ENCODE measurements at places on chromosomes 11 and 22.

DNA sequence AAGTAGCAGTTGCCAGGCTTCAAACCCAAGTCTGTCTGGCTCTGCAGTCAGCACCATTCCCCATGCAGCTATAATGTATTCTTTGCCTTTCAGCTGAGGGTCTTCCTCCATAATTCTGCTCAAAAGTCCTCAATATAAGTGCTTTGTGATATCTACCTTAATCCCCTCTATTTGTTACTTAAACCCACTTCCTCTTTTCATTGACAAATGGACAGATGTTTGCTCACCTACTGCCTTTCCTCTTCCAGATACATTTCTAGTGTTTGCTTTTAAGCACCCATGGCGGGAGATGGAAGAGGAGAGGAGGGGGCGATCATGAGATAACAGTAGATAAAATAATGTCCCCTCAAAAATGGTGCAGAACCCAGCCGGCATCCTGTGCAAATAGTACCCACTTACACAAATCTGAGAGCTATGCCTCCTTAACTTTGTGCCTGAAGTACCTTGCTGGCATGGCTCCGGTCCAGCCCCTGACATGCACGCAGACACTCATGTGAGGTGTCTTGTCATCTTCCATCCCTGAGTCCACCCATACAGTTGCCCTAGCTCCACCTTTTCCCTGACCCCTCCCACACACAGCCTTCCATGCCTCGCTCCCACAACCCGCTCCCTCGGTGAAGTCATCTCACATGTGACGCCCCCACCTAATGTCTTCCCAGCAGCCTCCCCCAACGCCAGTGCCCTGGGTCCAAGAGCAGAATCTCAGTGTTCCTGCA lies 109.6 kb downstream of the TRIM29 start:
- DNase-seq = no peak

DNA sequence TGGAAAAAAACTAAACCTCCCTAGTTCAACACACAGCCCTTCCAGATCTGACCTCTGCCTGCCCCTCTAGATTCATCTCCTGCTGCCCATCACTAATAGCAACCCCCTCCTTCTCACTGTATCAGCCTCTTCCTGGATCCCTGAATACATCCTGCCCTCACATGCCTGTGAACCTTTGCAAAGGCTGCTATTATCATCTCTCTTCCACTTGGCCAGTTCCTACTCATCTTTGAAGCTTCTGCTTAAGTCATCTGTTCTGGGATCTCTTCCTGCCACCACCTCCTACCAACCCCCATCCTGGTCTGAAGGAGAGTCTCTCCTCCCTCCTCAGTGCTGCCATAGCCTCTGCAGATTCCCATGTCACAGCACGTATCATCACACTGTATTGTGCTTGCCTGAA lies 38.0 kb upstream of the AMOTL1 start:
- DNase-seq = no peak

DNA sequence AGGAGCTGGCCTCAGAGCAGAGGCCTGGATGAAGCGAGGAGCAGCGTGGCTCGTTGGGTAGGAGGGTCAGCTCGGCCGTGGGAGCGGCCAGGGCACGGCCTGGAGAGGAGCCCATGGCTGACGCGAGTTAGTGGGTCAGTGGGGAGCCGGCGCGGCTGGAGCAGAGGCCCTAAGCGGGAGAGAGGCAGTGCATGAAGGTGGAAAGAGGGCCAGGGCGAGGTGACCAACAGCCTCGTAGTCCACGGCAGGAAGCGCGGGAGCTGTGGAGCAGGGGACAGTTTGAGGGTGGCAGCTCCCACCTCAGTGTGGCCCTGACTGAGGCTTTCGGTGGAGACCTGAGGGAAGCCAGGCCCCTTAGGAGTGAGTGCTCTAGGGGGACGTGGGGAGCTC lies 24.1 kb downstream of the DCPS start:
- no peak for DNase-seq

GRCh38 chr11:113411536-113411935 lies 24.0 kb downstream of the ANKK1 start:
- DNase-seq = no peak

GRCh38 chr11:40391679-40392078 lies 1067.8 kb downstream of the LRRC4C start:
- DNase-seq = no peak

DNA sequence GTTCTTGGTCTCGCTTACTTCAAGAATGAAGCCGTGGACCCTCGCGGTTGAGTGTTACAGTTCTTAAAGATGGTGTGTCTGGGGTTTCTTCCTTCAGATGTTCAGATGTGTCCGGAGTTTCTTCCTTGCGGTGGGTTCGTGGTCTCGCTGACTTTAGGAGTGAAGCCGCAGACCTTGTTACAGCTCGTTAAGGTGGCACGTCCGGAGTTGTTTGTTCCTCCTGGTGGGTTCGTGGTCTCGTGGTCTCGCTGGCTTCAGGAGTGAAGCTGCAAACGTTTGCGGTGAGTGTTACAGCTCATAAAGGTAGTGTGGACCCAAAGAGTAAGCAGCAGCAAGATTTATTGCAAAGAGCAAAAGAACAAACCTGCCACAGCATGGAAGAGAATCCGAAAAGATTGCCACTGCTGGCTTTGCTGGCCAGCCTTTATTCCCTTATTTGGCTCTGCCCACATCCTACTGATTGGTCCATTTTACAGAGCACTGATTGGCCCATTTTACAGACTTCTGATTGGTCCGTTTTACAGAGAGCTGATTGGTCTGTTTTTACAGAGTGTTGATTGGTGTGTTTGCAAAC lies 27.1 kb upstream of the NXPE2 start:
- no peak for DNase-seq

DNA sequence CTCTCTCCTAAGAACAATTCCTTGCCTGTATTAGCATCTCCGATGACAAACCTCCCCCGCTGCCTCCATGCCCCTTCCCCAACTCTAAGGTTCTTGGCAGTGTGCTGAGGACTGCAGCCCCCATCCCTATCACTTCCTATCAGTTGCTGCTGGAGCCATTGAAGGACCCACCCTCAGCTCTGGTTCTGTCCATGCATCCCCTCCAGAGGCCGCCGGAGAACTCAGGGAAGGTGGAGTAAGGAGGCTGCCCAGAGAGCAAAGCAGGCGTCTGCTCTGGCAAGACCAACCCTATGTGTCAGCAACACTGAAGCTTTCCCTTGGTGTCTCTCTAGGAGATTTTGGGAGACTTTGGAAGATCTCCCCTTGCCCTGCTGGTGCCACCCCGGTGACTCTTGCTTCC lies 1139.5 kb downstream of the TBC1D22A start:
- no peak for DNase-seq

- DNase-seq = no peak
These were observed 5.7 kb downstream of the C11orf54 start for GRCh38 chr11:93747122-93747521.

- no peak for DNase-seq
These were observed 234 bp downstream of the SESN3 start for GRCh38 chr11:95230810-95231126.

DNA sequence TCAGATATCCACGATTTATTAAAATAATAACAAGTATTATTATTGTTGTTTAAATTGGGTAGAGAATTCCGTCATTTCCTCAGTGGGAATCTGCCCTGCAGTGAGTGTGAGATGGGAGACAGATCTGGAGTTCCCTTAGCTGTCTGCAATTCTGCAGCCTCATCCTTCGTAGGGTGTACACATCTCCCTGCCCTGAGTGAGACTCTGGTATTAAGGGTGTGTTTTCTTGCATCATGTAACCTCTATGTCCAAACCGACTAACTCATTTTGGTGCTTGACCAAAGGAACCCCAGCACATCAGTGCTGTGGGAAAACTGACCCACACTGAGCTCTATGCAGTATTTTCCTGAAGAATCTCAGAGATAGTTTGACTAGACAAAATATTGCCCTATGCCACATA lies 157.6 kb downstream of the LDLRAD3 start:
- DNase-seq = no peak

- DNase-seq = no peak
These were observed 426.8 kb upstream of the CADM1 start for GRCh38 chr11:115930886-115931547.

DNA sequence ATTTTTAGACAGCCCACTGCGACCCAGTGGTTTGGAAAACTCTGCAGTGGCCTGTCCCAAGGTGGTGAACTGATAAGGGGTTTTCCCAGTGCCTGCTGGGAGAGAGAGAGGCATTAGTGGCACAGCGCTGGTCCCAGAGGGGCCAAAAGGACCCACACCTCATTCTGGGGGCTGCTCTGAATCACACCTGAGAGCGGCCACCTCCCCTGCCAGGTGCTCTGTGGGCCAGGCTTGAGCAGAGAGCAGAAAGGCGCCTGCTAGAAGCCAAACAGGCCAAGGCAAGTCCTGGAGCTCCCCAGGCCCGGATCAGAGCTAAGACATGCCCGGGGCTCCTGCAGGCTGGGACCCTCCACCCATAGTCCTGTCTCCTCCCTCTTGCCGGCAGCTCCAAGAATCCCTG lies 20.9 kb downstream of the TRIM29 start:
- DNase-seq = no peak

GRCh38 chr11:67309166-67309565 lies 5.8 kb downstream of the SSH3 start:
- DNase-seq = no peak

DNA sequence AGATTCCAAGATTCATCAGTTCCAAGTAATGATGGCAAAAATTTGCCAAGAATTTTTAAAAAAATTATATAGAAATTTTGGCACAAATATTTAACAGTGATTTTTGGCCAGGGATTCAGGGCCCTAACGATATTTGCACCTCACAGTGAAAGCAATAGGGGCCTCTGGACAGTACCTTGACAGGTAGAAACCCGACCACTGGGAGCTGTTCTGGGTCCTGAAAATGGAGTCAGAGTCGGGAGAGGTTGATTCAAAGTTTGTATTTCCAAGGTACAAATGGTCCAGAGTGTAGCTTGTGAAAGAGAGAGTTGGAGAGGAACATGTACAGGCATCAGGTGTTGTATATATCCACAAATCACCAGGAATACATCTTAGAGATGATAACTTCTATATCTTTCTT lies 41.6 kb downstream of the MRGPRX2 start:
- DNase-seq = no peak

DNA sequence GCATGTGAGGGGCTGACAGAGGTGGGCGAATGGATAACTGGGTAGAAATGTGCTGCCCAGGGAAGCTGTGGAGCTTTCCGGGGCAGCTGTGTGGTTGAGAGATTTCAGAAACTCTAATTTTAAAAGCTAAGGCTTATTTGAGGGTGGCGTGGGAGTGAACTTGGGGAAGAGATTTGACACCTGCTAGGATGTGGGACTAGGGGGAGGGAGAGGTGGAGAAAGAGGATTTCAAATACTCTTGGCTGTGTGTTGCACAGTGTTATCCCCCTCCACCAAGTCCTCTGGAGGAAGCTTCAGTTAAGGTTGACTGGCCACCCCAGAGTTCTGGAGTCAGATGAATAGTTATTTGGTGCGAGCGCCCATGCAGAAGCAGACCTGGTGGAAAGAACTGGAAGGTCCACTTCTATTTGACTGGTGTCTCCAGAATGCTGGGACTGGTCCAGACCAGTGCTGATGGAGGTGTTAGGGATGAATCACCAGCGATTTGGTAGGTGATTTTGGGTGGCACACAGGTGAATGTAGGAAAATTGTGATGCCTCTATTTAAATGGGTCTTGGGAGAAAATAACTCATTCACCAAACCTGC lies 72.8 kb upstream of the ALX4 start:
- no peak for DNase-seq

GRCh38 chr11:97414801-97415200 lies 1025.0 kb downstream of the JRKL start:
- DNase-seq = no peak

- DNase-seq = no peak
These were observed 131.2 kb upstream of the RCN1 start for GRCh38 chr11:31959716-31960115.

DNA sequence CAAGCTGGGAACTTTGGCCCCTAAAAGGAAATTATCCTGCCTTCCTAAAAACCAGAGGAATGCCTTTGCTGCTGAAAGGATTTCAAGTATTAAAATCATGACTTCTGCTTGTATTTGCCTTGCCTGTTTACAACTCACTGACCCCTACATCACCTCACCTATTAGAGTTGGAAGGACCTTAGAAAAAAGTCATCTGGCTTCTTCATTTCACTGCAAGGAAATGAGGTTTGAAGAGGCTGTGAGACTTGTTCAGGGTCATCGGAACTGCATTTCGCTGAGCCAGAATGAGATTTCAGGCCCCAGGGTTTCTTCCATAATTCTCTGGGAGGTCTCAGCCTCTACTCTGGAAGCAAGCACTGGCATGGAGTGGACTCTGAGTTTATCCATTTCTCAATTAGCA lies 304.1 kb downstream of the BUD13 start:
- no peak for DNase-seq

DNA sequence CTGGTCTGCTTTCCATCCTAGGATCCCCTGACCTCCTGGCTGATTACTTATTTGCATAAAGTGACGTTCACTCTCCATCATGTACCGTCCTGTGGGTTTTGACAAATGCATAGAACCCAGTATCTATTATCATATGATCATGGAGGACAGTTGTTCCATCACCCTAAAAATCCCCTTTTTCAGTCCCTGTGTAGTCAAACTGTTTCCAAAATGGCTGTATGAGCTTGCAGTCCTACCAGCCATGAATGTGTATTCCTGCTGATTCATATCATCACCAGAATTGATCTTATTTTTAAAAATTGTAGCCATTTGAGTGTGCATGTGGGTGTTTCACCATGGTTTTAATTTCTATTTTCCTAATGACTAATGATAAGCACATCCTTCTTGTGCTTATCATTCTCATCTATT lies 108.8 kb downstream of the MPPED1 start:
- no peak for DNase-seq

- no peak for DNase-seq
These were observed 26.4 kb downstream of the LRFN4 start for GRCh38 chr11:66883016-66883965.

DNA sequence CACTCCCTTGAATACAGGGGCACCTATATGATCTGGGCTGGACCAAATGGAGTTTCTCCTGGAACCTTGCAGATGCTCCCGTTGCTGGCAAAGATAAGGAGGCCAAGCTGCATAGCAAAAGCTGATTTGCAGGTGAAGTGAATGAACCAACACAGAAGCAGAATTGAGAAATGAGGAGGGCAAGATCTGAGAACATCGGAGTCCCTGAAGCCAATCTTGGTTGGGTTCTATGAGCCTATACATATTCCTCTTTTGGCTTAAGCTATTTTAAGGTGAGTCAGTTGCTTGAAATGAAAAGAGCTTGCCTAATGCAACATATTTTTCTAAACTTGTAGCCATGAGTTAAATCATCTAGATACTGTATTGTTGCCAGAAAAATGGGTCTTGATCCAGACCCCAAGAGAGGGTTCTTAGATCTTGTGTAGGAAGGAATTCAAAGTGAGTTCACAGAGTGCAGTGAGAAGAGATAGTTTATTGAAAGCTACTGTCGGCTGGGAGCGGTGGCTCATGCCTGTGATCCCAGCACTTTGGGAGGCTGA lies 23.5 kb downstream of the WEE1 start:
- DNase-seq = no peak

DNA sequence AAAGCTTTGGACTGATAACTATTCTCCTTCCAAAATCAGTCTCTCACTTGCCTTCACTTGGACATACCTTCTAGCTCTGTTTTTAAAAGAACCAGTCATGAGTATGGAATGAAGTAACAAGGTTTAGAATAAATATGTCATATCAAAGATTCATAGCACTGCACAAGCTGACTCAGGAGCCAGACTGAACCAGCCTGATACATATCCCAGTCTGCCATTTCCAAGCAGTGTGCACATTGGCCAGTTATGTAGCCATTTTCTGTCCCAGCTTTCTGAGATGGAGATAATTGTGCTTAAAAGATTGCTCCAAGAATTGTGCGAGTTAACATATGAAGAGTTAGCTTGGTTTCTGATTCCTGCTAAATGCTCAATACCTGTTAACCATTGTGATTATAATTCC lies 311.3 kb downstream of the C11orf87 start:
- DNase-seq = no peak

- DNase-seq = no peak
These were observed 644 bp upstream of the NDUFV1 start for GRCh38 chr11:67606093-67606491.

GRCh38 chr11:1896923-1897322 lies 5.2 kb upstream of the PRR33 start:
- no peak for DNase-seq

Measured in activated gamma-delta T cell (primary cell).